ENCODE measurements at places on chromosomes 16 and 17. TPM values are rescaled to one million over a fixed set of nuclear protein-coding genes. Genes with fewer than 3 reads are reported as not detected.

GRCh38 chr16:52812678-52813556 is 239.8 kb downstream of the CHD9NB start:
- DNase-seq = no peak

- DNase-seq = peak; percentile 48
Observed at GRCh38 chr16:57531635-57532265, 4.6 kb downstream of the CCDC102A start.

DNA sequence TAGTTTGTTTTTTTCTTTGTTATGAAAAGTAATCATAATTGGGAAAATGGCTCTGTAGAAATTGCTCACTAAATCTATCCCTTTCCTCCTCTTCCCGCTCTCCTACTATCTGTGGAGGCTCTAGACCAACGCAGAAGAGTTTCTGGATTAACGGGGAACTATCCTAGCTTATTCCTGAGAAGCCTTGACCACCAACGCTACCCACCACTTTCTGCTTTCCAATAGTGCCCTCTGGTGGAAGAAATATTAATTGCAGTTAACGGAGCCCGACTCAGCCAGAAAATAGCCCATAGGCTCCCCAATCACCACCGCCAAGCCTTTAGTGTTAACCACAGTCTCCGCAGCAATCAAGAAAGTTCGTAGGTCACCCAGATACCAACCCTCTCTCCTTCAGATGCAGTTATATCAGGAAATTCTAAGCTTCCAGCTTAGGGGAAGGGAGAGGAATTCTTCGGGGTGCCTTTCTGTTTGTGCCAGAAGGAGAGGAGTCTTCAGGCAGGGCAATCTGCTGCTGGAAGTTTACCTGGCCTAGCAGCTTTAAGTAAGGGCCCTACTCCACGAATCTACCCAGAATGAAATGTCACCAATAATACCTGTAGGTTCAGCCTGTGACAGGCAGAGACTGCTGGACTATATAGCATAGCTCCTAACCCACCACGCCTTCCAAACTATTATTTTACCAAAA is 23.0 kb upstream of the NSRP1 start:
- DNase-seq = no peak

Gene SNN
- total RNA-seq = 23.4 TPM

DNA sequence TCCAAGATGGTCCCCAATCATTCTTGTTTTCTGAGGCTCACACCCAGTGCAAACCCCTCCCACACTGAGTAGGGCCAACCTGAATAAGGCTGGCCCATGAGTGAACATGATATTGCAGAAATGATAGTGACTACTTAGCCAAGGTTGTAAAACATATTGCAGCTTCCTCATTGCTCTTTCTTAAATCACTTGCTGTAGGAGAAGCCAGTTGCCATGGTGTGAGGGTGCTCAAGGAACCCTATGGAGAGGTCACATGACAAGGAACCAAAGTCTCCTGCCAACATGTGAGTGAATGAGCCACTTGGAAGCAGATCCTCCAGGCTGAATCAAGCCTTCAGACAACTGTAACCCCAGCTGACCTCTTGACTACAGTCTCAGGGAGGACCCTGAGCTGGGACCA is 191.4 kb downstream of the RGS9 start:
- DNase-seq = no peak

GRCh38 chr17:72502371-72503341 is 381.8 kb downstream of the SOX9 start:
- no peak for DNase-seq

Gene KCNG4
- total RNA-seq = not detected

GRCh38 chr16:48272837-48273421 is 25.6 kb upstream of the ABCC11 start:
- no peak for DNase-seq

Gene KRTAP4-3
- not detected for total RNA-seq

Gene MEOX1
- not detected for total RNA-seq

Gene HAP1
- total RNA-seq = 0.24 TPM

- no peak for DNase-seq
Observed at GRCh38 chr16:85673529-85674417, 15.0 kb downstream of the GINS2 start.

All from osteocyte (in vitro differentiated cells).